NCI-H510A (cell line): ENCODE measurements at places on chromosomes 5 and 9.

DNA sequence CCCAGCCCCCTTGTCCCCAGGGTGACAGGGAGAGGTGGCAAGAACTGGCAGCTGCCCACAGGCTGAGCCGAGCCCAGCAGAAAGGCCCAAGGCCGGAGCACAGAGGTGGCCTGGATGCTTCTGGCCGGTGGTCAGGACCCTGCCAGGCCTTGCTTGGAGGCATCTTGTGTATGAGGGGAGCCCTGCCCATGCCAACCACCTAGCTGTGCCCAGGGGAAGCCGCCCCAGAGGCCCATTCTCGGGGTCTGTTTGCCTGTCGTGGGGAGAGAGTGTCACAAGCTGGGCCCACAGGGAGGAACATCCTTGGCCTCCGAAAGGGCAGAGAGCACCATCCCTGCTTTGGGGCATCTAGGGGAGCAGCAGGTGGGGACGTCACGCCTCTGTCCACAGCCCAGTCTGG, 10.0 kb downstream of the NKD2 start:
- no peak for DNase-seq

GRCh38 chr9:119195521-119195920, 173.7 kb downstream of the BRINP1 start:
- DNase-seq: no peak

DNA sequence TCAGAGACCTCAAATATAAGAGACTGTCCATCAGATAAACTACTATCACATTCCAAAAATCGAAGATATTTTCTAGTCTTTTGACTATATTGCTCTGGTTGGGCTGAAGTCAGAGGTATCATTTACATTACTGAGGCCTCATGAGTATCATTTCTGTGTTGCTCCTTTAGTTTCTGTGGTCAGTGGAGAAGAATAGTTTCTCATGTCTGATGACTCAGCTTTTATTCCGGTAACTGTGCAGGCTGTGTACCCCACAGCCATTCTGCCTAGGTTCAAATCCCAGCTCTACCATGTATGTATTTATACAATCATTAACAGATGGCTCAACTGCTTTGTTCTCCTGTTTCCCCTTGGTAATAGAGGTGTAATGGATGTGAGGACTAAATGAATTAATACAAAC, 179.3 kb downstream of the ALDH1A1 start:
- no peak for DNase-seq

GRCh38 chr9:95060916-95061315, 256.6 kb downstream of the FANCC start:
- no peak for DNase-seq

DNA sequence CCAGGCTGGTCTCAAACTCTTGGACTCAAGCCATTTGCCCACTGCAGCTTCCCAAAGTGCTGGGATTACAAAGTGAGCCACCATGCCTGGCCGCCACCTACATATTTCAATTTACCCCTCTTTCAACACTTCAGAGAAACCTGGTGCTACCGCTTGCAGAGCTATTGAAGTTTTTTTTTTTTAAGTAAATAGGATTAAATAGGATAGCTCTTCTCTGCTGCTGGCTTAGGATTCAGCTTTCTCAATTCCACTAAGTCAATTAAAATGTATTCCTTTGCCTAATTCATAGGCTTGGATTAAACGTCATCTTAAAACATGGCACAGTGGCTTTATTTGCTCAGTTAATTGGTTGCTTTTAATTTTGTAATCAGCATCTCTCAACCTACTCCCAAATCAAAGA, 41.0 kb downstream of the KIAA1191 start:
- no peak for DNase-seq

GRCh38 chr9:99029083-99029645, 75.7 kb upstream of the TGFBR1 start:
- DNase-seq: no peak

- no peak for DNase-seq
Observed at GRCh38 chr5:60497706-60498500, 202.1 kb downstream of the DEPDC1B start.

DNA sequence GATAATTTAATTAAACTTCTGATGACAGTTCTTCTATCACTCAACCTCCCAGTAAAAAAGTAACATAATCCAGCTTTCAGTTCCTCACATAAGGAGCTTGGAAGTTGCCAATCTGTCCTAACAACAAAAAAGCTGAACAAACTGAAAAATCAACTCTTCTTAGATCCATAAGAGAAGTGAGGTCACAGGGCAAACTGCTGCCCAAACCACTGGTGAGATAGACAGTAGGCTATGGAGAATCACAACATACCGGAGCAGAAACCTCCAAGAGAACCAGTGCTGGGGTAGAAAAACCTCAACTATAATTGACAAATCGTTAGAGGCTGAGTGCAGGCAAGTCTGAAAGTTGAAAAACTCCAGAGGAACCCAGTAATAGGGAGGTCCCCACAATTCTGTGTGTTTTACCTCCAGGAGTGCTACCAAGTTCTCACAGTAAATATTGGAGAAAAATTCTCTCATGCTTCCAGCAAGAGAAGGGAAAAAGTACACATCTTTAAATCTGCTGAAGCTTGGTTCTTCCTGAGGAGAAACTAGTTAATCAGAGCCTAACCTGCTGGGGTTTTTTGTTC, 300.0 kb downstream of the PDE4D start:
- DNase-seq: no peak

- no peak for DNase-seq
Observed at GRCh38 chr5:125974679-125975078, 448.5 kb upstream of the GRAMD2B start.

DNA sequence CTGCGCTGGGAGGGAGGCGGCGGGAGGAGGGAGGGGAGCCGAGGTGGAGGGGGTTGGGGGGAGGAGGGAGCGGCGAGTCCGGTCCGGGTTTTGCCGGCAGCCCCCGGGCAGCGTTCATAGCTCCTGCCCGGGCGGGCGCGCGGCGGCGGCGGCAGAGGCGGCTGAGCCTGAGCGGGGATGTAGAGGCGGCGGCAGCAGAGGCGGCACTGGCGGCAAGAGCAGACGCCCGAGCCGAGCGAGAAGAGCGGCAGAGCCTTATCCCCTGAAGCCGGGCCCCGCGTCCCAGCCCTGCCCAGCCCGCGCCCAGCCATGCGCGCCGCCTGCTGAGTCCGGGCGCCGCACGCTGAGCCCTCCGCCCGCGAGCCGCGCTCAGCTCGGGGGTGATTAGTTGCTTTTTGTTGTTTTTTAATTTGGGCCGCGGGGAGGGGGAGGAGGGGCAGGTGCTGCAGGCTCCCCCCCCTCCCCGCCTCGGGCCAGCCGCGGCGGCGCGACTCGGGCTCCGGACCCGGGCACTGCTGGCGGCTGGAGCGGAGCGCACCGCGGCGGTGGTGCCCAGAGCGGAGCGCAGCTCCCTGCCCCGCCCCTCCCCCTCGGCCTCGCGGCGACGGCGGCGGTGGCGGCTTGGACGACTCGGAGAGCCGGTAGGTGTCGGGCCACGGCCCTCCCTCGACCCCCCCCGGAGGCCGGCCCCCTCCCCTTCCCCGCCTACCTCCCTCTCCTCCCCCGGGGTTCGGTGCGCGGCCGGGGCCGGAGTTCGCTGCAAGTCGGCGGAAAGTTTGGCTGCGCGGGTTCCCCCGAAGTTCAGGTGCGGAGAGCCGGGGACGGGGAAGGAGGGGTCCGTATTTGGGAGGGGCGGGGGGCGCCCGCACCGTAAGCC, at the start of gene CXXC5:
Gene CXXC5 (plus strand): TSS at position 145 of the 877 bp plus-strand sequence. CDS start 32,175 bp downstream, outside the sequence.
- peak; percentile 59 for DNase-seq

- no peak for DNase-seq
Observed at GRCh38 chr5:8845296-8845695, 700.6 kb downstream of the SEMA5A start.

GRCh38 chr5:42912184-42912798, 100.6 kb upstream of the SELENOP start:
- DNase-seq: no peak

DNA sequence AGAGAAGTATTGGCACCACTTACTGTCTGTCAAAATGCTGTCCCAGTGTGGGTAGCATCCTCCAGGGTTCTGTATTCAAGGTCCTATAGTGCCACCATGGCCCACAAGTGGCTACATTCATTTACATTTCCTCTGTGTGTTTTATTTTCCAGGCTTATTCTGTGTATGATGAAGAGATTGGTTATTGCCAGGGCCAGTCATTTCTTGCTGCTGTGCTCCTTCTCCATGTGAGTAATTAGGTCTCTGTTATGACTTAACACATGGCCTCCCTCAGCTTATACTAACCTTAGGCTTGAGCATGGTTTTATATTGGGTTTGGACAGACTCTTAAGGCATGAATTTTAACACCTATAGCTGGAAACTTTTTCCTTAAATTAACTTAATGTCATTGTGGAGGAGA, 36.7 kb downstream of the GPR21 start:
- DNase-seq: no peak

DNA sequence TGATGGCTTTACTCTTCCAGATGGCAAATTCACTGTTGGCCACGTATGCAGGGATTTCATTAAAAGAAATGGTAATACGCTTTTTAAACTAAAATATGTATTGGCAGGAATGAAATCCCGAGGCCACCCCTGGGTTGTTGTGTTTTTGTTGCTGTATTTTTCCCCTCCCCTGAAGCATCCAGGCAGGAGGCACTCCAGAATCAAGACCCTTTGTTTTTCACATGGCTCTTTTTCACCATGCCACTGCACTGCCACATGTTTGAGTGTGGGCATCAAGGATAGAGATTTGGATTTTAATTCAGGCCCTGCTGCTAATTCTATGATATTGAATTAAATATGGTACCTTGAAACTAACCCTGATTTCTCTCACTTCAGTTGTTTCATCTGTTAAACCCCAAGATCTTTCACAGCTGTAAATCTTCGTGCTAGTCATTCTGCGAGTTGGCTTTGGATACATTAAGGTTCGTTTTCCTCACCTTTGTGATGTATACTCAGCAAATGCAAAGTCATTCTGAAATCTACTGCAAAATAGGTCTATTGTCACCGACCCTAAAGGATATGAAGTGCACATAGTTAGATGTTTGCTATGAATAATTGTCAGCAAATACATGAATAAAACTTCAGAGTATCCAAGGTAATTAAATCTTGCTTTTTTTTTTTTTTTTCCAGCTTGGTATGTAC, 533.4 kb downstream of the PTPRD start:
- DNase-seq: no peak

- DNase-seq: no peak
Observed at GRCh38 chr9:74132986-74133385, 364.1 kb upstream of the RORB start.

GRCh38 chr9:133430244-133430643, 8.1 kb downstream of the ADAMTS13 start:
- no peak for DNase-seq

DNA sequence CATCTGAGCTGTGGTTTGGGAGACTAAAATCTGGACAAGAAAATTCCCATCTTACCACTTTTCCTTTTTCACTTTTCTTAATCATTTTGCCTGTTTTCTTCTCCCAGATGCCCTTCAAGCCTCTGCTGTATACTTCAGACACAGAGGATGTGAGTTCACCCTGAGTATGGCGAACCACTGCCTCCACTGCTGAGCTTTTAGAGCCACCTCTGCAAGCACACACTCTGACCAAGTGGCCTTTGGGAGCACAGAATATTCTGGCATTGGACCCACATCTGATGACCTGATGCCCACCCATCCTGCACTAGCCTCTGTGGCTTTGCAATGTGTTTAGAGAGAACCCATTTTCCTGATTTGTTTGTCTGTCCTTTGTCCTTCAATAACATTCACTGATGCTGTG, 32.5 kb downstream of the TERT start:
- DNase-seq: no peak

GRCh38 chr9:90890146-90890810, 88.7 kb downstream of the SYK start:
- DNase-seq: no peak

GRCh38 chr9:137062384-137062783, 8.0 kb downstream of the SAPCD2 start:
- no peak for DNase-seq

- DNase-seq: no peak
Observed at GRCh38 chr5:79954620-79955019, 36.4 kb downstream of the MTX3 start.

DNA sequence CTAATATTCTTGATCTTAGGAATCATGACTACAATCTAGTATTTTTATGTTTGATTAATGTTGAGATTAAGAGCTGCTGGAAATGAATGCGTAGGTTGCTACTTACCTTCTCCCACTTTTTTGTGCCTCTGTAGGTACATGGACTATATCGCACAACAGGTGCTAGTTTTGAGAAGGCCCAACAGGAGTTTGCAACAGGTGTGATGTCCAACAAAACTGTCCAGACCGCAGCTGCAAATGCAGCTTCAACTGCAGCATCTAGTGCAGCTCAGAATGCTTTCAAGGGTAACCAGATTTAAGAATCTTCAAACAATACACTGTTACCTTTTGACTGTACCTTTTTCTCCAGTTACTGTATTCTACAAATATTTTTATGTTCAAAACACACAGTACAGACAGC, 115.0 kb downstream of the SCAMP1 start:
- DNase-seq: no peak

DNA sequence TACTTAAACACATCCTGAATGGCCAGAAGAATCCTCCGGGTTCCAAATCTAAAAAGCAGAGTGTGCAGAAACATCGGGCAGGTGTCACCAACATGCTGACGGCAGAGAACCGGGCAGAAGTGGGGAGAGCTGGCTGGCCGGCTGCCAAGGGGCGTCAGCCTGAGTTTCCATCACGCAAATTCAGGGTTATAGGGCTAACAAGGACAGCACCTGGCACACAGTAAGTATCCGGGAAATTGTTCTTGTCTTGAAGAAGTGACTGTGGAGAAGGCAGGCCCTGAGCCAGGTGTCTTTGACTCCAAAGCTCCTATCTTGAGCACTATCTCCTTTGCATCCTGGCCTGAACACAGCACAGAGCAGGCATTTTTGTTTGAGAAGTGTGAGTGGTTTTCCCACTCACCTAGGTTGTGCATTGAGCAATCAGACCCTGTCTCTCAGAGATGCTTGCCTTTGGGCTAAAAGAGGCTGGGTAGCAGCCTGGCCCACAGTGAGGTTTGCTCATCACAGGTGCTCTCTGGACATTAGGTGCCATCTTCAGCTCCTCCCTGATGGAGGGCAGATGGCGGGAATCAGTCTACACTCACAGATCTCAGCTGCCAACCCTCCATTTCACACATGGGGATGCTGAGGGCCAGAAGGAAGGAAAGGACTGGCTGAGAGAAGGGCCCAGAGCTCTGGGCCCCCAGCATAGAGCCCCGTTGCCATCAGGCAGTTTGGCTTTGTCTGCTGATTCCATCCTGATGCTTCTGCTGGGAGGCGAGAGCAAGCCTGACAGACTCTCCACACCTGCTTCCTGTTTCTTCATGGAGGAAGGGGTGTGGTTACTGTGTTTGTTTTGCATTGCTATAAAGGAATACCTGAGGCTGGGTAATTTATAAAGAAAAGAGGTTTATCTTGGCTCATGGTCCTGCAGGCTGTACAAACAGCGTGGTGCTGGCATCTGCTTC, 52.8 kb downstream of the WHRN start:
- peak; percentile 62 for DNase-seq

- DNase-seq: no peak
Observed at GRCh38 chr5:127810707-127811490, 107.7 kb downstream of the CCDC192 start.

DNA sequence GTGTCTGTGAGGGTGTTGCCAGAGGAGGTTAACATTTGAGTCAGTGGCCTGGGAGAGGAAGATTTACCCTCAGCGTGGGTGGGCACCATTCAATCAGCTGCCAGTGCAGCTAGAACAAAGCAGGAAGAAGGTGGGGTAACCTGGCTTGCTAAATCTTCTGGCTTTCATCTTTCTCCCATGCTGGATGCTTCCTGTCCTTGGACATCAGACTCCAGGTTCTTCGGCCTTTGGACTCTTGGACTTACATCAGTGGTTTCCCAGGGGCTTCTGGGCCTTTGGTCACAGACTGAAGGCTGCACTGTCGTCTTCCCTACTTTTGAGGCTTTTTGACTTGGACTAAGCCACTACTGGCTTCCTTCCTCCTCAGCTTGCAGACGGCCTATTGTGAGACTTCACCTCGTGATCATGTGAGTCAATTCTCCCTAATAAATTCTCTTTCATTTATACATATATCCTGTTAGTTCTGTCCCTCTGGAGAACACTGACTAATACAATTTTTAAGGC, 38.1 kb downstream of the PBX3 start:
- DNase-seq: no peak
